Activated T-cell treated with anti-CD3 and anti-CD28 coated beads for 48 hours (primary cell): ENCODE measurements at places on chromosomes 4 and X.

DNA sequence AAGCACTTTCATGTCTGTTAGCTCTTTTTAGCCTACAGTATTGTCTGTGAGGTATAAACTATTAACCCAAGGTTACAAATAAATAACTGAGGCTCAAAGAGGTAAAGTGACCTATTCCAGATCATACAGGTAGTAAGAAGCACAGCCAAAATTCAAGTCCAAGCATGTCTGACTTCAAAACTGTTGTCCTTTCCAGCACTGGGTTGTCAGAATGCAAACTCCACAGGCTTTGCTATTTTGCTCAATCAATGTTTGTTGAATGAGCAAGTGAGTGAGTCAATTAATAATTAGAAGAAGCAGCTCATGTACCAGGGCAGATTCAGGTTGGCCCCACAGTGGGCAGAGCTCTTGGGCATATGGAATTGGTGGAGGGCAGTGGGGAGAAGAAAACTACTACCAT is 134.1 kb upstream of the ARHGEF9 start:
- DNase-seq, result no peak

DNA sequence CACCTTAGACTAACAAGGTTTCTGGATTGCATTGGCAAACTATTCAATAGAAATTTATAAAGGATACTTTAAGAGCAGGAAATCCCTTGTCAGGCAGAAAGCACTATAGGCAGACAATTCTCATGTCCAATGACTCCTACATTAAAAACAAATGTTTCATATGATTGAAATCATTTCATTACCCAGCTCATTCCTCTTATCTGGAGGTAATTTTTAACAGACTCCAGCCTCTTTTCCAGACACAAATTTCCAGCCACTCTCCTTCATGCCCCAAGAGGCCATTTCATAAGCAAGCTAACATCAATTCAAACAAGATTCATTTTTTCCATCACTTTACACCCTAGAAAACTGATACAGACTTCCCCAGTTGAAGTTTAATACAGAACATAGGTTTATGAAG is 495.1 kb upstream of the FRG1 start:
- no peak for DNase-seq

GRCh38 chrX:139639253-139639652 is 68.7 kb downstream of the MCF2 start:
- DNase-seq, result no peak

GRCh38 chr4:121597346-121597934 is 99.3 kb downstream of the ANXA5 start:
- DNase-seq, result no peak

DNA sequence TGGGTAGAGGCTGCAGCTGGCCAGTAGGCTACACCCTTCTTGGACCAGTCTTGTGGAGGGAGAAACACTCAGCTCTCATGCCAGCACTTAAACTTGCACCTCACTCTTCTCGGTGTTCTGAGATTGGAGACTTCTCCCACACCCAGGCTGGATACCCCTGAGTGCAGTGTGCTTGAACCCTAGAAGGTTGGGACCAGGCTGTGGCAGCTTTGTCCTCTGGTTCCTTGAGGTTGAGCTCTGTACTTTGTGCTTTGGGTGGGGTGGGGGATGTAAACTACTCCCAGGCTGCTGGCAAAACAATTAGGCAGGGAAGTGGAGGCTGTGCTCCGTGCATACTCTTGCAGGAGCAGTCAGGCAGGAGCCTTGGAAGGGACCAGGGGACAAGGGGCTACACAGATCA is 143.6 kb upstream of the GNPDA2 start:
- DNase-seq, result no peak

DNA sequence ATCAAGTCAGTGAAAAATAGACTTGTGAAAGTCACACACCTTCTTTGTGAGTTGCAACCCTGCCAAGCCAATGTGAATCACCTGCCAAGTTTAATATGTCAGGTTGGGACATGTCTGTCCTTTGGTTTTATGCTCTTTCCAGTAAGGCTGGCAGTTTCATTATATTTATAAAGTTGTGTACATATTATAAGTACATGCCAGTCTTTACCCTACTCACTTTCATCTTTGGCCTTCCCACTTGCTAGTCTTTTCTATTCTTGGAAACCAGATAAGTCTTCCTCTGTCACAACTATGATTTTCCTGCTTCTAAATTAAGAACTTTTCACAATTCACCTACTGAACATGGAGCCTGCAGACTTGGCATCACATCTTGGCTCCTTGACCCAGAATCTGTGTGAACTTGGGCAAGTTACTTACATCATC is 680.7 kb upstream of the BOD1L1 start:
- no peak for DNase-seq

DNA sequence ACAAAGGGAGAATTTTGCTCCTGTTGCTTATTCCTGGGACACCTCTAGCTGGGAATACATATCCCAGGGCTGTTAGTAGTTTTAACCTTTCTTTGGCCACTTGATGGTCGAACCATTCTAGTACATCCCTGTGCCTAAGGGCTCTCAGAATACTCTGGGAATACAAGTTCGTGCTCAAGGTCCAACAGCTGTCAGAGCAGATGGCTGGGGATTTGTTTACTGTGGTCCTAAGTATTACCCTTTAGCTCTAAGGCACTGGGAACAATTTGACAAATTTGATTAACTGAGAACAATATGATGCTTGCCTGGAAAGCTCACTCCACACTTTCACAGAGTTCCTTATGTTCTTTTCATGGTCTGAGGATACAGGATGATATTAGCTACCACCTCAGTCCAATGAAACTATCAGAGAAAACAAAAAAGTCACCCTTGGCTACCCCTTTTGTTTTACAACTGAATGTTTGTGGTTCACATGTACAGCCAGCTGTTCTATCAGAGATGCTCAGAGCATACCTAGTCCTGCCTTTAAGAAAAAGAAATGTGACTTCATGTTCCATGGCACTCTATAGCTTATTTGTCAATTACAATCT is 47.4 kb upstream of the PHOX2B start:
- no peak for DNase-seq

- no peak for DNase-seq
These were observed 82.8 kb downstream of the PHOX2B start for GRCh38 chr4:41665636-41666207.

DNA sequence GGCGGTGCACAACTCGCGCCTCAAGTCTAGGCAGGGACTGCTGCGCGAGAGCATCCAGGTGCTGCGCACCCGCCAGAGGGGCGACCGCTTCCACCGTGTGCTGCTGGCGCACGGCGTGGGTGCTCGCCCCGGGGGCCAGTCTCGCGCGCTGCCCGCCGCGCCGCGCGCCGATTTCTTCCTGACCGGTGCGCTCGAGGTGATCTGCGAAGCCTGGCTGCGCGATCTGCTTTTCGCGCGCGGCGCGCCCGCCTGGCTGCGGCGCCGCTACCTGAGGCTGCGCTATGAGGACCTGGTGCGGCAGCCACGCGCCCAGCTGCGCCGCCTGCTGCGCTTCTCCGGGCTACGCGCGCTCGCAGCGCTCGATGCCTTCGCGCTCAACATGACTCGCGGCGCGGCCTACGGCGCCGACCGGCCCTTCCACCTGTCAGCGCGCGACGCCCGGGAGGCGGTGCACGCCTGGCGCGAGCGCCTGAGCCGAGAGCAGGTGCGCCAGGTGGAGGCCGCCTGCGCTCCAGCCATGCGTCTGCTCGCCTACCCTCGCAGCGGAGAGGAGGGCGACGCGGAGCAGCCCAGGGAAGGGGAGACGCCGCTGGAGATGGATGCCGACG is 1.3 kb downstream of the CHST7 start:
- peak; percentile 31 for DNase-seq

DNA sequence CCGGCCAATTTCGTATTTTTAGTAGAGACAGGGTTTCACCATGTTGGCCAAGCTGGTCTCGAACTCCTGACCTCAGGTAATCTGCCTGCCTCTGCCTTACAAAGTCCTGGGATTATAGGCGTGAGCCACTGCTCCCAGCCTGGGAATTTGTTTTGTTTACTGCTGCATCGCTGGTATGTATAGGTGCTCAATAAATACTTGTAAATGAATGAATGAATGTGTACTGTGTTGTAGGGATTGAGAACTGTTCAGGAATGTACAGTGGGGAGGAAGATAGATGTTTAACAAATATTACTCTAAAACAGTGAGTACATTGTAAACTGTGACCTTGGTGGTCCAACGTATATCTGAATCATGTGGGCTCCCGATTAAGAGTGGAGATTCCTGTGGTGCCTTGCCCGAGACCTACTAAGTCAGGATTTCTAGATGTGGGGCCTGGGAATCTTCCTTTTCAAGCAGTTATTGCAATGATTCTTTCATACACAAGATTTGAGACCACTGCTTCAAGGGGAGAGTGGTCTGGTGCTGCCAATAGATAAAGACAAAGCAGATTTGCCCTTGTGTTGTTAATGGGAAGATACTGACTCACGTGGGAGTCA is 41.0 kb downstream of the WWC2 start:
- no peak for DNase-seq

DNA sequence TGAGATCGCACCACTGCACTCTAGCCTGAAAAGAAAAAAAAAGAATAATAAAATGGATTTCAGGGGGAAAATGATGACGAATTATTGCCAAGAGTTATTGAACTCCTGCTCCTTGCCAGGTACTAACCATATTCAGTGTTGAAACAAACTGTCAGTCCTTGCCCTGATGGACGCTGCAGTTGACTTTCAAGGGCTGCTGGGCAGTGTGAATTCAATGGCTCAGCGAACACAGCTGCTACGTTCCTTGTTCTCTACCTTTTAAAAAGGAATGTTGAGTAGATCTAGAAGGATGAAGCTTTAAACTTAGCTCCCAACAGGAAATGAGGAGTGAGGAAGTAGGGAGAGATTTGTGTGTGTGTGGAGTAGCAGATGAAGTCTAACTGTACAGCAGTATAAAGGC is 2.7 kb downstream of the LIMCH1 start:
- DNase-seq, result no peak
